ENCODE measurements at places on chromosomes 1 and 21. TPM values are rescaled to one million over a fixed set of nuclear protein-coding genes. Genes with fewer than 3 reads are reported as not detected.

The EFNA3 gene
- total RNA-seq, result 8.6 TPM

The MYBPH gene
- total RNA-seq, result not detected

The ITLN2 gene
- not detected for total RNA-seq

The F3 gene
- total RNA-seq, result not detected

The KRTAP12-2 gene
- not detected for total RNA-seq

- no peak for DNase-seq
These were observed 219.5 kb downstream of the TPR start for GRCh38 chr1:186155594-186155993.

GRCh38 chr1:6045561-6045960 lies at the start of gene KCNAB2:
Gene KCNAB2 (plus strand): TSS chr1:6045888. CDS start chr1:6051537, 5,649 bp downstream.
- no peak for DNase-seq

- no peak for DNase-seq
These were observed 328.9 kb downstream of the PTBP2 start for GRCh38 chr1:97050506-97050905.

DNA sequence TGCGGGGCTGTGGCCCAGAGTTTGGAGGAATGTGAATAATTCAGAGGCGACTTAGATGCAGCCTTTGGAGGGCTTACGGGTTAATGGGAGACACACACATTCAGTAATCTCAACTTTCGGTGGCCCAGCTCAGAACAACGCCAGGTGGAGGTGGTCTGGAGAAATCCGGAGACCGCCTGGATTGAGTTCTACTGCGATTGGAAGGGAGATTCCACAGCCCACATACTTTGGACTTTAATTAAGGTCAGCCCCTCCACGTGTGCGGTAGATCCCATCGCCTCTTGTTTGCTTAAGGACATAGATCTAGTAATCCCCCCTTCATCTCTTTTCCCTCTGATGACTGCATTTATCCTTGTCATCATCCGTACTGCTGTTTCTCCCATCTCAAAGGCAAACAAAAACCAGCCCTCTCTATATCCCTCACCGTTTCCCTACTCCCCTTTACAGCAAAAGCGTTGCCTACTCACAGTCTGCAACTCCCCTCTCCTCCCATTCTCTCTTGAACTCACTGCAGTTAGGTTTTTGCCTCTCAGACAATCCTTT lies 720 bp upstream of the BSDC1 start:
- no peak for DNase-seq

DNA sequence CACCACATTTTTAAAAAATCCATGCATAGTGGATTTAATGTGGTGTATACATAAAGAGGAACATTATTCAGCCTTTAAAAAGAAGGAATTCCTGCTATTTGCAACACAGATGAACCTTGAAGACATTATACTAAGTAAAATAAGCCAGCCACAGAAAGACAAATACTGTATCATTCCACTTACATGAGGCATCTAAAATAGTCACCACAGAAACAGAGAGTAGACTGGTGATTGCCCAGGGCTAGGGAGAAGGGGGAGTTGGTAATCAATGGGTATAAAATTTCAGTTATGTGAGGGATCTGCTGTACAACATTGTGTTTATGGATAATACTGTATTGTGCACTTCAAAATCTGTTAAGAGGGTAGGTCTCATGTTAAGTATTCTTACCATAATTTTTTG lies 10.0 kb downstream of the FAM163A start:
- DNase-seq, result no peak

DNA sequence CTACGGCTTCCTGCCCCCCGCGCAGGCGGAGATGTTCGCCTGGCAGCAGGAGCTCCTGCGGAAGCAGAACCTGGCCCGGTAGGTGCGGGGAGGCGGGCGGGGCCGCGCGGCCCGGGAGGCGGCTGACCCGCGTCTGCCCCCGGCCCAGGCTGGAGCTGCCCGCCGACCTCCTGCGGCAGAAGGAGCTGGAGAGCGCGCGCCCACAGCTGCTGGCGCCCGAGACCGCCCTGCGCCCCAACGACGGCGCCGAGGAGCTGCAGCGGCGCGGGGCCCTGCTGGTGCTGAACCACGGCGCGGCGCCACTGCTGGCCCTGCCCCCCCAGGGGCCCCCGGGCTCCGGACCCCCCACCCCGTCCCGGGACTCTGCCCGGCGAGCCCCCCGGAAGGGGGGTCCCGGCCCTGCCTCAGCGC lies 16.6 kb downstream of the NOC2L start:
- DNase-seq, result no peak

DNA sequence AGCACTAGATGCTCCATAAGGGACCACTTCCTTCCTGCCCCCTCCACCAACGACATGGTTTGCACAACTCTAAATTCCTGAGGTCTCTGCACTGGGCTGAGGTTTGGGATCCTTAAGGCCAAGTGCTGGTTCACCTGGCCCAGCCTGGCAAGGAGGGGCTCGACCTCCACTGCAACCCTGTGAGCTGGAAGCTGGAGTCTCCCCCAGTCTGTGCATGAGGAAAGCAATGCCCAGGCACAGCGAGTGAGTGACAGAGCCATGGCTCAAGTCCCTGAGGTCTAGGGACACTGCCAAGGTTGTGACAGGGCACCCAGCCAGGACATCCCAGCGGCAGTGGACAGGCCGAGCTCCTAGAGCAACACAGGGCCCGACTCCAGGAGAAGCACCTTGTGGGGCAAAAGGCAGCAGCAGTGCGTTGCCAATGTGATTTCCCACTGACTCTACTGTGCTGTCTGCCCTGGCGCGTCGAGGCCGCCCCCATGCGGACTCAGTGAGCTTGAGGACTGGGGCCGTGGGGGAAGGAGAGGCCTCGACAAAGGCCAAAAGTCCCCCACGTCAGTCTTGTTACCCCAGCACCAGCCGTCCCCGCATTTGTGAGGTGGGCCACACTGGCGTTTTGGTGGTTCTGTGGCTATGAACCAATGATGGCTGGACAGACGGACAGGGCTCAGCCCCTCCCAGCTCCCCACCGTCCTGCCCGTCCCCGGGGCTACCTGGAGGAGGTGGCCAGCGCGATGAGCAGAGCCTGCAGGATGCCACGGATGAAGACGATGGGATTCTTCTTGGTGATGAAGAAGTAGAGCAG lies 30.0 kb downstream of the PODN start:
- DNase-seq, result no peak
